Breast epithelium (tissue), 4 donors: ENCODE measurements at places on chromosomes 2 and 18. TPM values are rescaled to one million over a fixed set of nuclear protein-coding genes. Genes with fewer than 3 reads are reported as not detected.

Gene IL1RL2
- 1.9 TPM for total RNA-seq

Gene CPO
- 1.6 TPM for total RNA-seq

Gene LMAN2L
- 24.3 TPM for total RNA-seq

Gene FMNL2
- total RNA-seq = 40.0 TPM

Gene TAF4B
- total RNA-seq = 14.1 TPM

Gene MEP1B
- 0.33 TPM for total RNA-seq

Gene KLHL29
- total RNA-seq = 4.5 TPM
